Activated CD8-positive, alpha-beta memory T cell treated with anti-CD3 and anti-CD28 coated beads for 1 hour (primary cell): ENCODE measurements at places on chromosomes 4 and X.

DNA sequence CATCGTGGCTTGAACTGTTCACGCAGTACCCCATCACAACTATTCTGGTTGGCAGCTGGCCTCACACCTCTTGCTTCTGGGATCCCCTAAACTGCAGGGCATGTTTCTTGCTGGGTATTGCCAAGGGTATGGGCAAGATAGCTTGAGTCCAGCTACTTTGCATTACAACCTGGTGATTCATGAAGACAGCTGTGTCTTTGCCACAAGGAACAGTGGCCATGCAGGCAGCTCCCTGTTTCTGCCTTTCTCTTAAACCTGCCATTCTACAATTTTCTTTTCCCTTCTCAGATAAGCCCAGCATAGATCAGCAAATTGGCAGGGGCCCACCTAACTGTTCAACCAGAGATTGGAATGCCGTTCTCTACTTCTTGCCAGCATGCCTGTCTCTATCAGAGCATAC lies 42.8 kb downstream of the TENM3 start:
- DNase-seq: no peak

- DNase-seq: no peak
Observed at GRCh38 chr4:121726642-121727268, 30.0 kb upstream of the ANXA5 start.

DNA sequence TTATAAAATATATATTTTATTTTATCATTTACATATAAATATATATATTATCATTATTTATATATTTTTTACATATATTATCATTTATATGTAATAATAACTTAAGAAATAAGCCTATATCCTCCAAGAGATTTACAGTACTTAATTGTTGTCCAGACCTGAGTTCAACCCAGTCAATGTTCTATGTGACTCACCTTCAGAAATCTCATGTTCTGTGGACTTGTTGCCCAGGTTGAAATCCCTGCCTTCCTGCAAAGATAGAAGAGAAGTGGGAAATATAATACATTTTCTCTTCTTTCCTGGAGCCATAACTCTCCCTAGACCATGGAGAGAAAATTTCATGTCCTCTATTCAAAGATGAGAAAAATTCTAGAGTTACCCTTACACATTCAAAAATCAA lies 247.3 kb downstream of the PARM1 start:
- DNase-seq: no peak

DNA sequence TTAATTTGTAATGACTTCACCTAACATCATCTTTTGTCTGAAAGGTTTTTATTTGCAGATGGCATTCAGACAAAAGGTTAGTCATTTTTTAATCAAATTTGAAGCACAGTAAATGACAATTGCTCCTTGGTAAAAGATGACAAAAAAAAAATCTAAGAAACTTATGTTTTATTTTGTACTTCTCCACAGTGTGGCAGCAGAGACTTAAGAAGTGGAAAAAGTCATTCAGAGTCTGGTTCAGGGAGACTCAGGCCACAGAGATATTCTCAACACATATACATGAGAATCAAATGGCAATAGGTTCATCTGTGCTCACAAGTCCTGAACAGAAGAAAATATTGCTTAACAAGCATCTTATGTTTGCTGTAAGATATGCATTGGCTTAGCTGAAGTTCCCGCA lies 436.2 kb downstream of the KCNIP4 start:
- DNase-seq: no peak

DNA sequence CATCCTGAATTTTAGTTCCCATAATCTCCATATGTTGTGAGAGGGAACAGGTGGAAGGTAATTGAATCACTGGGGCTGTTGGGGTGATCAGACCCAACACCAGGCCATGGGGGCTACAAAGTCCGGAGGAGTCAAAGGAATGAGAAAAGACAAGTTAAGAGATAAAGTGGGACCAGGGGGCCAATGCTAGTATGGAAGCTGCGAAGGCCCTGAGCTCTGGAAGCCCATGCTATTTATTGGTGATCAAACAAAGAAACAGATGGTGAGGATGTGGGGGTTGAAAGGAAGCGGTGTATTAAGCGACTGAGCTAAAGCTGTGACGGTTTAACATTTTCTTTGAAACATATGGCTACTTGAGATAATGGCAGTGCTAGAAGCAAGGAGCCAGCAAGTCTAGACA lies 132.8 kb downstream of the PDGFC start:
- DNase-seq: no peak
